ENCODE measurements at places on chromosomes 7 and 10.

GRCh38 chr7:216360-217300 is 24.3 kb downstream of the FAM20C start:
- no peak for DNase-seq

DNA sequence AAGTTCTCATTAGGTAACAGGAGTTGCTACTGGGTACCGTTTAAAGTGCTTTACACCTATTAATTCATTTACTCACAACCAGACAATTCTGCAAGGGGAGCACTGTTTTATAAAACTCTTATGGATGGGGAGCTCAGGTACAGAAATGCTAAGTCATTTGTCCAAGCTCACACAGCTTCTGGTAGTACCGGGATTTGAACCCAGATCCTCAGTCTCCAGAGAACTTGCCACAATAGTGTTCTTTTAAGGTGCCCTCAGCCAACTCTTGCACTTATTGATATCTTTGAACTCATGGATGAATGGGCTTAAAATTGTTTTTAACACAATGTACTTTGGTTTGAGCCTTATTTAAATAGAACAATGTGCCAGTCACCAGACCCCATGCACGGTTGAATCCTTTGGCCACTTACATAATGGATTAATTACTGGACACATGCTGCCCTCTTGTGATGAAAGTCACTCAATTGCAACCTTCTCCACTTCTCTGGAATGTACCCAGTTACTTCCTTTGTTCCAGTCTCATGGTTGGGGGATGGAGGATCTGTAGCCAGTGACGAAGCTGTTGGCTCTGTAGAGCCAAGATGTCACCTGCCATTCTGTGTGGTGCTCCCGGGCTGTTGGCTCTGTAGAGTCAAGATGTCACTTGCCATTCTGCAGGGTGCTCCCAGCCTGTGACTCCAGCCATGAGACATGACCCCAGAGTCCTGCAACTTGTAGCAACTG is 65.6 kb downstream of the NOD1 start:
- DNase-seq = no peak

DNA sequence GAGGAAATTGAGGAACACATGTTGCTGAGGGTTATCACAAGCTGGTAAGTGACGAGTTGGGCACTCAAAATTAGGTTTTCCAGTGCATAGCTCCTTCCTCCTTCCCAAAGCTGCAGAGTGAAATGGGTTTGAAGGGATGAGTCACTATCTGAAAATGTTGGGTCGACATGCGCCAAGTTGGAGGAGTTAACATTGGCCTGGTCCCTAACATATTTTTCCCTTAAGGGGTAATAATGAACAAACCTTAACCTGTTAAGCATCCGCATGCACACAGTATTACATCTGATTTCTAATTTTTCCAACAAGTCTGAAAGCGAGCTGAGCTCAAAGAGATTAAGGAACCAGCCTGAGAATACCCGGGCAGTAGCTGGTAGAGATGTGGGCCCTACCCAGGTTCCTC is 20.7 kb upstream of the TECTB start:
- no peak for DNase-seq

GRCh38 chr7:64888561-64888900 is 14.5 kb upstream of the ZNF273 start:
- no peak for DNase-seq

GRCh38 chr7:114943530-114943929 is 21.6 kb downstream of the MDFIC start:
- DNase-seq = no peak

- no peak for DNase-seq
Measured at GRCh38 chr7:130381468-130382312, 1.4 kb downstream of the CPA1 start.

GRCh38 chr7:112272921-112273561 is 66.5 kb downstream of the ZNF277 start:
- no peak for DNase-seq

- DNase-seq = no peak
Measured at GRCh38 chr10:5491477-5491876, 7.9 kb downstream of the CALML5 start.

DNA sequence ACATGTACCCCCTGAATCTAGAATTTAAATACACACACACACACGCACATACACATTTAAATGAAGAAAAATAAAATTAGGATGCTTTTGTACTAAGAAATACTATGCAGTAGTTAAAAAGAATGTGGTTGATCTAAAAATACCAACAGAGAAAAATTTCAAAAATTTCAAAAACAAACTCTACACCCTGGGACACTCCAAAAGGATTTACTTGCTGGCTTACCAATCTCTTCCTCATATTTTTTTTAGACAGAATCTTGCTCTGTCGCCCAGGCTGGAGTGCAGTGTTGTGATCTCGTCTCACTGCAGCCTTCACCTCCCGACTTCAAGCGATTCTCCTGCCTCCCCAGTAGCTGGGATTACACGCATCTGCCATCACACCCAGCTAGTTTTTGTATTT is 80.9 kb downstream of the HIP1 start:
- DNase-seq = no peak

GRCh38 chr10:46287846-46288477 is 1.2 kb downstream of the ANTXRL start:
- no peak for DNase-seq
